ENCODE measurements at places on chromosomes 13 and 19.
A peak's percentile ranks its signal among the peaks of the same experiment; 100 is the strongest.

GRCh38 chr19:39355253-39355652 is 13.0 kb downstream of the SAMD4B start:
- no peaks in the 10 kb centered on the region for H3K27me3 ChIP-seq
- H3K27ac ChIP-seq: no peak overlapping the region
- H3K36me3 ChIP-seq: peaks cover 83% of the 10 kb centered on the region
- H3K4me3 ChIP-seq: no peak overlapping the region
- no peak for DNase-seq

- no peak overlapping the region for H3K4me3 ChIP-seq
- H3K4me1 ChIP-seq: no peaks in the 10 kb centered on the region
- H3K27me3 ChIP-seq: no peaks in the 10 kb centered on the region
- H3K36me3 ChIP-seq: peaks cover 53% of the 10 kb centered on the region
These were observed 116.8 kb downstream of the DNAJC3 start for GRCh38 chr13:95793781-95794180.

DNA sequence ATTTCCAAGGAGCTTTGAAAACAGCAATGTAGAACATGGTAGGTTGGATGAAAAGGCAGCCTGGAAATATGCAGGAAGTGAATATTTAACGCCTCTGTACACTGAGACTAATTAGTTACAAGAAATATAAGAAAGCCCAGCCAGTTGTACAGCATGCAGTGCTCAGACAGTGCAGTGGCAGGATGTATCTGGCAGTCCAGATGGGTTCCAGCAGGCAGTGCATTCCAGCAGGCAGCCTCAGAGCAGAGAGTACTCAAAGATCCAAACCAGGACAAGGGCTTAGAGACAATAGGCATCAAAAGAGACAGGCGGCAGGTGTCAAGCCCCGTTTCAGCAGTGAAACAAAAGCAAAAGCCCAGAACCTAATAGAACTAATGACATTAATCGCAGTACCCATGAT is 2776.3 kb downstream of the PCDH9 start:
- no peak overlapping the region for H3K27ac ChIP-seq
- H3K27me3 ChIP-seq: no peaks in the 10 kb centered on the region
- no peak for DNase-seq
- H3K4me1 ChIP-seq: no peaks in the 10 kb centered on the region
- H3K36me3 ChIP-seq: no peaks in the 10 kb centered on the region
- H3K4me3 ChIP-seq: no peak overlapping the region

GRCh38 chr19:1513499-1514294 is 878 bp upstream of the ADAMTSL5 start:
- DNase-seq: peak; percentile 83
- peak overlapping the region; percentile 35 for H3K4me3 ChIP-seq
- H3K27me3 ChIP-seq: peaks cover 42% of the 10 kb centered on the region
- no peaks in the 10 kb centered on the region for H3K36me3 ChIP-seq
- H3K27ac ChIP-seq: no peak overlapping the region

DNA sequence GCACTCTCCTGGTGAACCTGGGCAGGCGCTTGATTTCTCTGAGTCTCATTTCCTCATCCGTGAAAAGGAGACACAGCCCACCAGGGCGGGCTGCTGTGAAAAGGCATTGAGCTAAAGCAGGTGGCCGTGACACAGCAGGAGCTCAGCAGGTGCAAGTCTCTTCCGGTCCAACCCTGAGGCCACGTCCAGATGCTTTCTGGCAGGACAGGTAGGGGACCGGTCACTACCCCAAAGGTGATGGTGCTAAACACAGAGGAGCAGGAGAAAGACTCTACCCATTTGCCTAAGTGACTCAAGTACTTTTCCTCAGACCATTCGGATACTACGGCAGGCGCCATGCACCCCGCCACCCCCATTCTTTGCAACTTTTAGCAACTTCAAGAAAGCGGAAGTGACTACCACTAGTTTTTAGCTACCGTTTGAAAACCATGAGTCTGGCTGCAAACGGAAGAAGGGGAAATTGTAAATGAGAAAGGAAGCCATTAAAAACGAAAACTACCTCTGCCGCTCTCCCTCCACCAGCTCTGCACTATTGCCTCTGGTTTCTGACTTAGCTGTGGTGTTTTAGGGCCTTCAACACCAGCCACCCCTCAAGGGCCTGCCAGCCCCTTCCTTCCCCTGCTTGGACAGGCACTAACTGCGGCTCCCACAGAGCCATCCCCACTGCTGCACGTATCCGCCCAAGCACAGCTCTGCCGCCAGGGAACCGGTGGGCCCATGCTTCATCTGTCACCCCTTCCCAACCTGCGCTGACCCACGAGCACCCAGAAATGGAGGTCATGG is 4.8 kb downstream of the PPP6R1 start:
- H3K27ac ChIP-seq: no peak overlapping the region
- H3K4me1 ChIP-seq: peaks cover 11% of the 10 kb centered on the region
- H3K4me3 ChIP-seq: no peak overlapping the region
- DNase-seq: no peak
- H3K36me3 ChIP-seq: peaks cover 9% of the 10 kb centered on the region

- peaks cover 3% of the 10 kb centered on the region for H3K4me1 ChIP-seq
- H3K27me3 ChIP-seq: no peaks in the 10 kb centered on the region
- no peak overlapping the region for H3K27ac ChIP-seq
- no peaks in the 10 kb centered on the region for H3K36me3 ChIP-seq
- H3K4me3 ChIP-seq: no peak overlapping the region
These were observed 176.9 kb downstream of the SHISA2 start for GRCh38 chr13:25874907-25875306.

Data from endodermal cell (in vitro differentiated cells).